ENCODE measurements at places on chromosomes 12 and 14.

- DNase-seq: no peak
Measured at GRCh38 chr12:99476956-99477355, 170.6 kb upstream of the GARIN6 start.

DNA sequence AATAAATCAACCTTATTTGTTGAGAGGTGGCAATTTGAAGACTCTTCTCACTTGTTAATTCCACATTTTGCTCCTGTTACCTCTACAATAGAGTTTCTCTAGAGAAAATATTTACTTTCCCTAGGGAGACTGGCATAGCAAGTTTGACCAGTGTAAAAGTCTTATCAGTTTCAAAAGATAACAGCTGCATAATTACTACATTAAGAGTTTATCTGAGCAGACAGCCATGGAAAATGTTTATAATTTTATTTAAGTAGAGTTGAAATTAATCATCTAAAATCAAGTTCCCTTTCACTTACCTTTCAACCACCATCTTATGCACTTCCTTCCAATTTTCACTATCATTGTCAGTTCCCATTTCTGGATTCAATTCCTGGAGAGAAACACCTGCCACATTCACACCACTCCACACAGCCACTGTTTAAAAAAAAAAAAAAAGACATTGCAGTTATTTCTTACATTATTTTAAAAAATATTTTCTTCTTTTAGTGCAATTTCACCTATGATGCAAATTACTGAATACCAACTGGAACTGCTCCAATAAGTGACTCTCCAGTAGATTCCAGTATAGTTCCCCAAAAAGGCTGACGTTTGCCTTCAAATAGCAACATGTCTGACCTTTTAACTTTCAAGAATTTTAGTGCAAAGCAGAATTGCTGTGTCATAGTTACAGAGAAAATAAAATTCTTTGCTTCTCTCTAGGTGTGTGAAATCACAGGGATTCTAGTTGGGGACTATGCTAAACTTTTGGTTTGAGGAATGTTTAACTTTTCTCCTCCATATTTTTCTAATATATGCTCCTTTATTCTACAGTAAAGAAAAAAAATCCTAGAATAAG lies 19.4 kb downstream of the LDHB start:
- no peak for DNase-seq

GRCh38 chr14:42671636-42672035 lies 1065.0 kb downstream of the LRFN5 start:
- no peak for DNase-seq

DNA sequence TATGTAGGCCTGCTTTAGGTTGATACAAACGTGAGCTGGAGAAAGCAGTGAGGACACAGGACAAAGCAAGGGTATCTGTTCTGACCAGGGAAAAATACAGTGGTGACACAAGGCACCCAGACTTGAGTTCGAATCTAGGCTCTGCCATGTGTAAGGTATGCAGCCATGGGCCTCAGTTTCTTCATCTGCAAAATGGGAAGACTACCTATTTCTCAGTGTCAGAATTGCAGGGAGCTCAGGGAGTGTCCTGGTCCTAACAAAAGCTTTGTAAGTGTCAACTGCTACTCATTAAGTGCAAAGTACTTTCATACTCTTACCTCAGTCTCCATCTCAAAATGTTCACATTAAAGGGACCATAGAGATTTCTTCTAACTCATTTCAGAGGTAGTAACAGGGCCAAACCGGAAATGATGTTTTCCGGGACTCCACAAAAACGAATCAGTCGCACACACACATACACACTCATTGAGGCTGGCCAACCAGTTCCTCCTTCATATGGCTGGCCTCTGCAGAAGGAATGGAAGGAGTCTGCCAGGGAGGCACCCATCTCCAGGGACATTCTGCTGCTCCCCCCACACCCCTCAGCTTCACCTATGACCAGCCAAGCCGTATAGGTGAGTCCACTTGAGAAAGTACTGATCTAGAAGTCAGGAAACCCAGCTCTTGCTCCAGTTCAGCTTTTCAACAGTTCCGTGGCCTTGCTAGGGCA lies 7.8 kb downstream of the CTDSP2 start:
- DNase-seq: no peak

- no peak for DNase-seq
Measured at GRCh38 chr14:65318636-65319506, 93.7 kb upstream of the FUT8 start.

- no peak for DNase-seq
Measured at GRCh38 chr12:132354211-132354981, 25.0 kb upstream of the GALNT9 start.

GRCh38 chr12:100295764-100296555 lies 29.0 kb downstream of the SCYL2 start:
- peak; percentile 1 for DNase-seq

- no peak for DNase-seq
Measured at GRCh38 chr12:130506844-130507243, 169.2 kb downstream of the PIWIL1 start.

- DNase-seq: no peak
Measured at GRCh38 chr14:54781961-54782750, 120.5 kb downstream of the GCH1 start.

DNA sequence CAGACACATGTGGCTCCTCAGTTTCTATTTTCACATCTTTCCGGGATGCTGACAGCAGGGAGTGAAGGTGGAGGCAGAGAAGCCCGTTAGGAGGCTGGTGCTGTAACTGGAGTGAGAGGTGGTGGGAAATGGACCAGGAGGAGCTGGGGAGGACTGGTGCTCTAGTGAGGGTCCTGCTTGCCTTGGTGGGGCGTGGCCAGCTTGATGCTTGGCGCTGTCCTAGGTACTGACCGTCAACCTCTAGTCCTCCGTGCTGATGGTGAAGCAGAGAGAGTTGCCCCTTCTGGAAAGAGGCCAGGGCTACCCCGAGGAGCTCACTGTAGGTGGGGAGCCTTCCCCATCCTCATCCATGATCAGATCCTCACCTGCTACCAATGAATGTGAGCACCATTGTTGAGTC lies 1.4 kb downstream of the TRMT61A start:
- DNase-seq: no peak

DNA sequence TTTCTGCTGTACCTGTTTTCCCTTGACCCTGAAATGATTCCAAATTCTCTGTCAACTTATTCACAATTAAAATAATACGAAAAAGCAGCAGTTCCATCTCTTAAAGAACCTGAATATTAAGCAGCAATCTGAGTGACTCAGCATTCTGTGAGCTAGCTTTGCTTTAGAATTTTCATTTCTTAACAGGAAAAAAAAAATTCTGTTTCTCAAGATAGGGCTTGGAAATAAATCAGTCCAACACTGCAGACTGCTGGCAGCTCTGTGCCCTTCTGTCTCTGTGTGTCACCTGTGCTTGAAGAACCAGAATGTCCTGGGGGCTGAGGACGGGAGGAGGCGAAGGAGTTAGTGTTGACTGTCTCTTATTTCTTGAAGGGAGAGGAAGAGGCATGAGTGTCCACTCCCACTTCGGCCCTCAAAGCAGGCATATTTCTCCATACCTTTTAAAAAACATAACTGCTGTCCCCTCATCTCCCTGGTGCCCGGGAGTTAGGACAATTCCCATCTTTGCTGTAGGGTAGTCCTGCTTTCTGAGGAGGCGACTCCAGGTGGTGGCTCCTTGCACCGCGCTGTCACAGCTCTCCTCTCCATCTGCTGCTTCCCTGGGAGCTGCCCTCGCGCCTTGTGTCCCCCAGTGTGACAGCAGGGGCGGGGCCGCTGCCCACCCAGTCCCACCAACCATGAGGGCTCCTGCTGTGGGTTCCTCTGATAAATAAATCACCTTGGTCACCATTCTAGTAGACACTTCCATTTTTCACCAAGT lies 203.1 kb downstream of the CALM1 start:
- no peak for DNase-seq

Measured in HFF-Myc (cell line).